Memory B cell (primary cell): ENCODE measurements at places on chromosomes 1 and 21.

DNA sequence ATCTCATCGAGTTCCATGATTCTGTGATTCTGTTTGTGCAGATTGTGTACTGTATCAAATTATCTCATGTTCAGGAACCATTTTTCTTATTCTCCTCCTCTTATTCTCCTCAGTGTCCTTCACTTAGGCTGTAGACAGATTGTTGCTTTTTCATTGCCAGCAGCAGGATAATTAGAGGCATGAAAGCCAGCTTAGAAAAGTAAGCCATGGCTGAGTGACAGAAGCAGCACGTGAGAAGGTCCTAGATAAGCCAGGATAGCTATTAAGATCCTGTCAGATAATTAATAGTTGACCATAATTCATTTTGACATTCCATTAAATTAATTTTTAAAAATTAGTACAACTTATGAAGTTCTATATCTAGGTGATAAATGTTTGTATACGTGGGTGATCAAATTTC lies 60.8 kb upstream of the PRKACB start:
- DNase-seq = no peak
- peaks cover 2% of the 10 kb centered on the region for H3K27me3 ChIP-seq
- H3K4me3 ChIP-seq = no peak overlapping the region
- no peak overlapping the region for H3K27ac ChIP-seq

DNA sequence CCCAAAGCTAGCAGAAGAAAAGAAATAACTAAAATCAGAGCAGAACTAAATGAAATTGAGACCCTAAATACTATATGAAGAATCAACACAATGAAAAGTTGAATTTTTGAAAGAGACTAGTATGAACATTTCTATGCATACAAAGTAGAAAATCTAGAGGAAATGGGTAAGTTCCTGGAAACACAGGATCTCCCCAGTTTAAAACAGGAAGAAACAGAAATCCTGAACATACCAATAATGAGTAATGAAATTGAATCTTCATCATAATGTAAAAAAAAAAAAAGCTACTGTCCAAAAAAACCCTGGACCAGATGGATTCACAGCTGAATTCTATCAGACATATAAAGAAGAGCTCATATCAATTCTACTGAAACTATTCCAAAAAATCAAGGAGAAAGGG lies 233.5 kb downstream of the PLPP3 start:
- no peak overlapping the region for H3K27ac ChIP-seq
- no peak for DNase-seq
- no peak overlapping the region for H3K4me3 ChIP-seq
- H3K27me3 ChIP-seq = peaks cover 3% of the 10 kb centered on the region
- peaks cover 4% of the 10 kb centered on the region for H3K4me1 ChIP-seq
- peaks cover 7% of the 10 kb centered on the region for H3K36me3 ChIP-seq

DNA sequence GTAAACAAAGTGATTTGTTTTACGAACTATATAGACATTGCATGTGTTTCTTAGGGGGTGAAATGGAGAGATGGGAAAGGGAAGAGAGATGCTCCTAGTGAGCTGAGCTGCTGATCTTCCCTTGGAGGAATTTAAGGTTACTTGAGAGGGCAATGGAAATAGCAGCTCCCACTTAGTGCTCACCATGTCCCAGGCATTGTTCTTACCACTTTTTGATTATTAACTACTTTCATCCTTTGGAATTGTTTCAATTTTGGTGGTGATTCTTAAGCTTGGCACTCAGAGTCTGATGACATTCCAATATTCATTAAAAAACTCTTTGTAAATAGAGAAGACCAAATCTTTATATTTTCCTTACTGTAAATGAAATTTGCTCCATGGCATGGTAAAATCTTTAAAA lies 124.9 kb downstream of the ITSN1 start:
- H3K4me1 ChIP-seq = no peaks in the 10 kb centered on the region
- H3K4me3 ChIP-seq = no peak overlapping the region
- no peak for DNase-seq
- H3K27me3 ChIP-seq = peaks cover 11% of the 10 kb centered on the region
- H3K36me3 ChIP-seq = peaks cover 2% of the 10 kb centered on the region
- no peak overlapping the region for H3K27ac ChIP-seq

DNA sequence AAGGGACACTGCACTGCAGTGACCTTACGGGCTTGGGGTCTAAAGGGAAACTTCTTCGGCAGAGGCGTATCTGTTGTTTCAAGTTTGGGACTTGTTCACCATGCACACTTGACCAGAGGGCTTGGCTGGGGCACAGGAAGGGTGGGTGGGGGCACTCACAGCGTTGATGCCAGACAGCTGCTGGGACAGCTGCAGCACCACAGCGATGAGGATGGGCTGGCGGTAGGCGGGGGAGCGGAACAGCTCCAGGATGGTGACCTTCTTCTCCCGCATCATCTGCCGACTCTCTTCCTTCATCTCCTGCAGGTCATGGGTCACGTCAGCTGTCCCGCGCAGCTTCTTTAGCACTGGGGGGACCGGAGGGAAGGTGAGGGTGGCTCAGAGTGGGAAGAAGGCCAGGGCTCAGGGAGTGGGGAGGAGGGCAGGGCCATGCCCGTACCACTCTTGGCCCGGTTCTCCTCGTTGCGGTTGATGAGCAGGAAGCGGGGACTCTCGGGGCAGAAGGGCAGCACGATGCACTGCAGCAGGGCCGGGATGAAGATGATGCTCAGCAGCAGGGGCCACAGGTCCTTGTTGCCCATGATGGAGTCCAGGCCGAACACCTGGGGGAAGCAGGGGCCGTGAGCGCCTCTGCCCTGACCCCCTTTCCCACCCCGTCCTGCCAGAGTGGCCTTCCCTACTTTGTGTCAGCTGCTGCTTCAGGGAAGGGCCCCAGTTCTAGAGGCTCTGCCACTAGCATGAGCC lies 29.1 kb downstream of the SLC2A1 start:
- H3K27ac ChIP-seq = peak overlapping the region; percentile 45
- DNase-seq = no peak
- peaks cover 33% of the 10 kb centered on the region for H3K36me3 ChIP-seq
- H3K4me3 ChIP-seq = peak overlapping the region; percentile 37
- H3K27me3 ChIP-seq = no peaks in the 10 kb centered on the region

GRCh38 chr1:20729155-20729931 lies 3.2 kb downstream of the SH2D5 start:
- H3K4me3 ChIP-seq = no peak overlapping the region
- DNase-seq = no peak
- peaks cover 22% of the 10 kb centered on the region for H3K4me1 ChIP-seq
- no peak overlapping the region for H3K27ac ChIP-seq
